ENCODE measurements at places on chromosomes 1 and 21.

DNA sequence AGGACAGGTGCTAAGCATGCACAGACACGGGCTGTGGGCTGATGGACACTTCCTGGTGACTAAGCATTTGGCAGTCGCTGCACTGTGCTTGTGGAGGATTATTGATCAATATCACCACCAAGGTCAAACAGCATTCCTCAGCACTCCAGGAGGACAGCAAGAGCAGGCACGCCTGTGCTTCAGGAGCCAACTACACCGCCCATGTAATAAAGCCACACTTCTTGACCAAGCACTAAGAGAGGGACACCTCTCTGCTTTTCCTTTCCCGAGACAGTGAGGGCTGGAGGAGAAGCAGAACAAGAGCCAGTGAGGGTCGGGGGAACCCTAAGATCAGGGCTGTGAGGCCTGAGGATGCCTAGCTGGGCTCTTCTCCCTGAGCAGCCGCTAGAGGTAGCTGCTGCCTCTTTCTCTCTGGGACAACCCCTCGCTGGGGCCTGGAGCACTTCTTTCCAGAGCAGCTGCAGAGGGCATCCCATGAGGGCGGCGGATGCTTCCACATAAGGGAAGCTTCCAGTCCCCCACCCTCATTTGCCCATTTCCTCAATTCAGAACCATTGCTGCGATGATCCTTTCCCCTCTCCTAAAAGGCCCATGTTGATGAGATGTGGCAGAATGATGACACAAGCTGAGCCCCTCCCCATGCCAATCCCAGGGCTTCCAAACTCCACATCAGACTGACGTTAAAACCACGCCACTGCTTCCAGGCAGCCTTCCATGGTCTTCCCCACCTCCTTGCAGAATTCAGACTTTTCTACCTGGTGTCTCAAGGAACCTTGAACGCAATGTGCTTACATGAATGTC, 19.1 kb downstream of the RAB7B start:
- no peak for DNase-seq

DNA sequence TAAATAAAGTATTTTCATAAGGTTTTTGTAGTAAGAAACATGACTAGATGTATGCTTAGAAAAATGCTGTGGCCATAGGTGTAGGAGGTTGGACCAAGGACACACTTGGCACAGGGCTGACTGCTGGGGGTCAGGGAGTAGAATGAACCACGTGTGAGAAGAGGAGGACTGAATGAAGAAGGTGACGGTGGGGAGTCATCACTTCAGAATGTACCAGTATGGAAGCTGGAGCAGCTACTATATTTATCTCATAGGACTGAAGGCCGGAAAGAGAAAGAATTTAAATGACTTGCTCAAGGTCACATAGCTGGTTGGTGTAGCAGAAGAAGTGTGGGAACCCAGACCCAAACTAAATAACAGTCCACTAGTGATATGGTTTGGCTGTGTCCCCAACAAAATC, 79.8 kb upstream of the HAO2 start:
- no peak for DNase-seq

DNA sequence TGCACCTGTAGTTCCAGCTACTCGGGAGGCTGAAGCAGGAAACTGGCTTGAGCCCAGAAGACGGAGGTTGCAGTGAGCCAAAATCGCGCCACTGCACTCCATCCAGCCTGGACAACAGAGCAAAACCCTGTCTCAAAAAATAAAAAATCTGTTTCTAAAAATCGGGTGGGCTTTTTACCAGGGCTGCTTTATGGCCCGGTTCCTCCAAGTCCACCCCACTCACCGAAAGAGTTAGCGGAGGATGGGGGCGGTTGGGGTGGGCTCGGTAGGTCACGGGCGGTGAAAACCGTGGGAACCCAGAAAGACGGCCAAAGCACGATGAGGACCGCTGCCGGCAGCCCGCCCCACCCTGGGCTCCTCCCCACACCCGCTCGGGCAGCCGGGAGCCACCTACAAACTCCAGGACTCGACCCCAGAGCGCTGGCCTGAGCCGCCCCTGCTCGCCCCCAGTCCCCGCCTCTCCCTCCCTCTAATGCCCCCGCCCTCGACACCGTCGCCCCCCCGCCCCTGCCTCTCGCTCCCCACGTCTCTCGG, 846 bp upstream of the PER3 start:
- DNase-seq = no peak

DNA sequence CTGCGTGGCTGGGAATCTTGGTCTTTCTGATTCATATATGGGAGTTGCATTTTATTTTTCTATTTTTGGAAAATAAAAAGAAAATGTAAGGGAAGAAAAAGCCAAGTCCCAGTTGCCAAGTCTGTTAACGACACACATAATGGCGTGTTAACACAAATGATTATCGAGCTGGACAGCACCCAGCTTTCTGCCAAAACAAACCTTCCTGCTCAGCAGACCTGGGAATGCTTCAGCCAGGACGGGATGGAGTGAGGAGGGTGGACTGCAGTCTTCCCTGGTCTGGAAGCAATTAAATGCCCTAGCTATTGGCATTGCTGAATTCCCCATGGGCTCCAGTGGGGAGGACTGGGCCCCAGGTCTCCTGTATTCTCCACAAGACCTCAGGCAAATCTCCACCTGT, 184.2 kb upstream of the USP24 start:
- no peak for DNase-seq

DNA sequence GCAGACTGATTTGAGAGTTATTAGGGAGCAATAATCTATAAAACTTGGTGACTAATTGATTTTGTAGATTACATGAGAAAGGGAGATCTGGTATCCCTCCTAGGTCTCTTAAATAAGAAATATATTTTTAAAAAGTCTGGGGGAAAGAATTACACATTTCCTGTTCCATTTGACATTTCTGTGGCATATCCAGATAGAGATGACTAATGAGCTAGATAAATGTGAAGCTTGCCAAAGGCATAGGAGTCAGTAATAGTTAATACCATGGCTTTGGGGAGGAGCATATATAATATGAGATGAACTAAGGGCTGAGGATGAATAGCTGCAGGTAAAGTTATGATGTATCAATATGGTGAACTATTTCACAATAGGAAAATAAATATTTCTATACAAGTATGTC, 663.7 kb downstream of the PTPRC start:
- no peak for DNase-seq

DNA sequence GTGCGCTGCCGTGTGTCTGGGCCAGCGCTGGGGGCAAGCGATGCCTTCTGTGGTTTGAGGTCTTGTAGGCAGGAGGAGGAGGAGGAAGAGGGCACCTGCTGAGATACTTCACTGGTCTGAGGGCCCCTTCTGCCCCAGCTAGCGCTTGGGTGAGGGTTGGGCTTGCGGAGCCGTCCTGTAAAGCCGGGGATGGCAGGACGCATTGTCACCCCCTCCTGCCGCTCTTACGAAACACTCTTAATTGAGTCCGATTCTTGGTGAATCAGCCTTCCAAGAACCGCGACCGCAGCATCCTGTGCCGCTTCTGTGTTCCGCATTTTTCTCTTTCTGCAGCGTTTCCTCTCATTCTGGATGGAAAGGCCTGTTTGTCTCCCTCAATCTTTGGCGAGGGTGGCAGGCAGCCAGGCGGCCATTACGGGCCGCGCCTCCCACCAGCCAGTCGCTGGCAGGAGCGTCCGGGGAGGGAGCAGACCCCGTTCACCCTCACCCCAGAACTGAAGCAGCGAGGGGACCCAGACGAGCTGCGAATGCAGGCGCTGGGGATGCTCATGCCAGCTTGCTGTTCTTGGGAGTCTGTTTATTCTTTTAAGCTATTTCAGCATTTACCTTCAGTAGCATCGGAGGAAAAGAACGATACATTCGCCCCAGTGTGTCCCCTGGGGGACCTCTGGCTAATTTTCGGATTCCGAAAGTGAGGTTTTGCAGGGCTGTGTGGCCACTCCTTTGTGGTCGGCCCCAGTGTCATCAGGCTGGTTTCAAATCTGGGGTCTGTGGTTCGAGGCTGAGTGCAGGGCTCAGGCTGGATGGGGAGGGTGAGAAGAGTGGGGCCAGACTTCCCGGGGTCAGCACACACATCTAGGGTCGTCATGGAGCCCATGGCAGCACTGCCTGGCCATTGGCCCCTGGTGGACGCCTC, 62.7 kb downstream of the SKI start:
- peak; percentile 47 for DNase-seq

DNA sequence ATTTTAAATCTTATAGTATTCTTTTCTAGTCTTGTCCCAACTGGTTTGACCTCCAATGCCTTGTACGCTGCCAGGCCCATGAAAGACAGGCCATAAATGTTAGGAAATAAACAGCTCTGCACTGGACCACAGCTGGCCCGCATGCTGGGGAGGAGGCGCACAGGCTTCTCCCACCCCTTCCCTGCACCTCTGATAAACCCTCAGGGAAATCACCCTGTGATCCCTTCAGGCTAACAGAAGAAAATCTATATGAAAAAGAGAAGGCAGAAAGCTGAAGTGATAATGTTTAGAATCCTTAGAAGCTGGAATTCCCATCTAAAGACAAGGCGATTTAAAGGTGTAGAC, 41.5 kb downstream of the COLGALT2 start:
- no peak for DNase-seq

- DNase-seq = no peak
These were observed 637.3 kb downstream of the MATN1 start for GRCh38 chr1:30085811-30086770.

DNA sequence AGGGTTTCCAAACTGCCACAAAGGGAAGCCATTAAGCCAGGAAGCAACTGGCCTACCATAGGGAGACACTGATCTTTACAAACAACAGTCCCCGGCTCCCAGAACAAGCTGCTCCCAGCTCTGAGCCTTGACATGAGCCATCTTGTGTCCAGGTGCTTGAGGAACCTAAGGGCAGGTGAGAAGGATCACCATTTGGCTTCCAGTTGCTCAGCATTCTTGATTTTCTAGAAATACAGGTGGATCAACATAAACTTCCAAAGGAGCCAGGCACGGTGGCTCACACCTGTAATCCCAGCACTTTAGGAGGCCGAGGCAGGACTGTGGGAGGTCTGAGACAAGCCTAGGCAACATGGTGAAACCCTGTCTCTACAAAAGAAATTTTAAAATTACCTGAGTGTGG, 21.6 kb downstream of the ZBTB17 start:
- no peak for DNase-seq

GRCh38 chr1:234504969-234505768, 26.2 kb upstream of the TARBP1 start:
- DNase-seq = no peak

- no peak for DNase-seq
These were observed 1.2 kb upstream of the TSPAN2 start for GRCh38 chr1:115090540-115090939.

GRCh38 chr1:77687519-77687906, 5.1 kb upstream of the ZZZ3 start:
- no peak for DNase-seq

DNA sequence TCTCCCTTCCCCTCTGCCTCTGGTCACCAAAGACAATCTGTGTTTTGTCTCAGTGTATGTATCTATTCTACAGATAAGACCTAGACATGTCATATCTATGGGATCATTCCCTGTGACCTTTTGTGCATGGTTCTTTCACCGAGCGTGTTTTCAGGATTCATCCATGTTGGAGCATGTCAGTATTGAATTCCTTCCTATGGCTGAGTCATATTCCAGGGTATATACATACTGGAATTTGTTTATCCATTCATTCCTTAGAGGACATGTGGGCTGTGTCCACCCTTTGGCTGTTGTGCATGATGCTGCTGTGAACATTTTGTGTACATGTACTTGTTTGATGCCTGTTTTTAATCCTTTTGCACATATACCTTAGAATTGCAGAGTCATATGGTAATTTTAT, 69.9 kb downstream of the NFASC start:
- DNase-seq = no peak

Data from esophagus squamous epithelium (tissue), 5 donors.